ENCODE measurements at places on chromosomes 1 and 21.

DNA sequence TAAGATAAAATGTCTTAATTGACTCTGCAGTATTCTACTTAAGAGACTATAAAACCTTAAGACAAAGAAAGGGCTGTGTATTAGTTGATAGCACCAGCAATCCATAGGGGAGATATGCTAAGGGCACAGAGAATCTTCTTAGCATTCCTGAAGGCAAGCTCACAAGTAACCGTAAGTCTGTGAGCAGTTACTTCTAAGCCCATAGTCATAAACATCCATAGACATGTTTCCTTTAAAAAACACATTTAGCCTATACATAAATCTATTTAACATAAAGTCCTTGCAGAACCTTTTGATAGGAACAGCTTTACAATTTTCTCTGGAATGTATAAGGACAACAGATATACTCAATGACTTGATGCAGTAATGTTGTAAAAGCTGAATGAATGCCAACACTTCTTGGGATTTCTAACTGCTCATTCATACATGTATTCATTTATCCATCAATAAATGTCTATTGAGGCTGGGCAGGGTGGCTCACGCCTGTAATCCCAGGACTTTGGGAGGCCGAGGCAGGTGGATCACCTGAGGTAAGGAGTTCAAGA, 6.3 kb upstream of the ERRFI1 start:
- DNase-seq = no peak

DNA sequence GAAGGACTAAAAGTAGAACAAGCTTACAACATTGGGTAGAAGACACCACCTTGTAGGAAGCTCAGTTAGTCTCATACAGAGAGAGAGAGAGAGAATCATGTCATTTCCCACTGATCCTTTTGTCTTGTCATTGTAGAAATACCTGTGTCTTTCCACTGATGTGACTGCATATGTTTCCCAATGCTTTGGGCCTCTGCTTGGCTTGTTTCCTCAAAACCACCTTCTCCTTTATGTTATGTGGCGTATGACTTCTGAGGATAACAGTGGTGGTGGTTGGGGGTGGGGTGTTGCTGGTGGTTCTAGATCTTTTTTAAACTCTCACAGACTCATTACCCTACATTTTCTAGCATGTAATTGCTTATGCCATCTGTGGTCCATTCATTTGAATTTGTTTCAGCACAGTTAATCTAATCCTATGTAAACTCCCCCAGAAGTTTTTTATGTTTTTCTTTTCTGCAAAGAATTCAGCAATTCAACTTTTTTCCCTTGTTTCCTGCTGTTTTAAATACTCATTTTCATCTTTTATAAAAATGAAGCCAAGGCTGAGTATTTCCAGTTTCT, 9.3 kb downstream of the RGL1 start:
- DNase-seq = no peak

GRCh38 chr1:28067523-28068090, 20.8 kb downstream of the EYA3 start:
- no peak for DNase-seq

DNA sequence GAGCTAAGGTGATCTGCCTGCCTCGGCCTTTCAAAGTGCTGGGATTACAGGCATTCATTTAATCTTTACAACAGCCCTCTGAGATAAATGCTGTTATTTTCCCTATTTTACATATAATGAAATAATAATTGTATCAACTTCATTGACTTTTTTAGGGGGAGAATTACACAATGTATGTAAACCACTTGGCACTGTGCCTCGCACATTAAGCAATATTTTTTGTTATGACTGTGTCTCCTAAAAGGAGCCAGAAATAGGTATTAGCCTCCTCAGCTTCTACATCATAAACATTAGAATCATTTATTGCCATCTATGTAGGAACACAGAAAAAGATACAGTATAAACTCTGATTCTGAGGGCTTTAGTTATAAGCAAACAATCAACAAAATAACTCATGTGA, 1.1 kb upstream of the DNAJC28 start:
- DNase-seq = no peak

DNA sequence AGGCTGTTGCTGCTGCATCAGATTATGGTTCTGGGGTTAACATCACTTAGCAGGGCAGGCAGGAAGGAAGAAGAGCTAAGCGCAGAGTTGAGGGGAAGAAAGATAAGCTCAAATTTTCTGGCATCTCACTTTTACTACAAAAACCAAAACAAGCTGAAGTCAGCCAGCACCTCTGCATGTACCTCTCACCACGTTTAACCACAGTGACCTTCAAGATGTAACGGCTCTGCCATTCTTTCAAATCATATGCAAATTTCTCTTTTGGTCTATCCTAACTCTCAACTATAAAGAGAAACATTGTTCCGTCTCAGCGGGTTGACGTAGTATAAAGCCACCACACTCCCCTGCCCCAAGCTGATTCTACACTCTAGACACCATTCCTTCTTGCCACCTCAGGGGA, 154.4 kb downstream of the OMA1 start:
- DNase-seq = no peak

GRCh38 chr1:1122078-1122811, 6.4 kb upstream of the C1orf159 start:
- DNase-seq = peak; percentile 96

GRCh38 chr1:41268154-41268770, 26.2 kb upstream of the SCMH1 start:
- DNase-seq = peak; percentile 53

GRCh38 chr1:229230893-229231753, 39.8 kb upstream of the RAB4A start:
- no peak for DNase-seq

GRCh38 chr21:35481005-35481404, 431.9 kb upstream of the RUNX1 start:
- DNase-seq = no peak

- DNase-seq = no peak
Observed at GRCh38 chr1:84715342-84716019, 25.2 kb upstream of the SSX2IP start.

GRCh38 chr21:37502947-37503346, 136.4 kb downstream of the DYRK1A start:
- no peak for DNase-seq

- no peak for DNase-seq
Observed at GRCh38 chr1:214187121-214187900, 93.6 kb upstream of the SMYD2 start.

- no peak for DNase-seq
Observed at GRCh38 chr21:44558695-44559094, at the start of gene KRTAP10-3. TSS of gene KRTAP10-3 (minus strand) at chr21:44558795. CDS start at chr21:44558715, 80 bp downstream.

DNA sequence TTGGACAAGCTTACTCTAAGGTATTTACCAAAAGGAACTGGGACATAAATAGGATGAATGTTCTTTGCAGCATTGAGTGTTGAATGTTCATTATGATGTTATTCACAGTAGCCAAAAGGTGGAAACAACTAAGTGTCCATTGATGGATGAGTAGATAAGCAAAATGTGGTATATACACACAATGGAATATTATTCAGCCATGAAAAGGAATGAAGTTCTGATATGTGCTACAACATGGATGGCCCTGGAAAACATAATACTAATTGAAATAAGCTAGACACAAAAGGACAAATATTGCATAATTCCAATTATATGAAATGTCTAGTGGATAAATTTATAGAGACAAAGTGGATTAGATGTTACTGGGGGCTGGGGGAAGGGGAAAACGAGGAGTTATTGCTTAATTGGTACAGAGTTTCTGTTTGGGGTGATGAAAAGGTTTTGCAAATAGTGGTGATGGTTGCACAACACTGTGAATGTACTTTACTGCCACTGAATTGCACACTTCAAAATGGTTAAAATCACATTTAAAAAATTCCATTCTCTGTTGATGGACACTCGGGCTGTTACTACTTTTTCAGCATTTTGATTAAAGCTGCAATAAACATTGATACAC, 2.9 kb downstream of the MTARC1 start:
- no peak for DNase-seq

- no peak for DNase-seq
Observed at GRCh38 chr1:229340496-229340895, 2.4 kb downstream of the CCSAP start.

DNA sequence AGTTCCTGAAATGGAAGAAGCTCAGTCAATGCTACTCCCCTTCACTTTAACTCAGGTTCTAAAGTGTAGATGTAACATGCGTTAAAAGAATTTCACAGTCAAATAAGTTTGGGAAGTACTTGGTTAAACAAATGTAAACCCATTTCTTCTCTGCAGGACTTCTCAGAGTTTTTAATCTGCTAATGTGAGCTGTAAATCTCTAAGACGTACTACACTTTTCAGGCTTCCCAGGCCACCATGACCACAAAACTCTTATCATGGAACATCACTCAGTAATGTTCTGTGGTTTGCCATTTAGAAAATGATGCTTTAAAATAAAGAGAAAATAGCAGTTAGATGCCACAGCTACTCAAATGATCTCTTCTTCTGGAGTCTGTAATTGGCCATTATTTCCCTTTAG, 104.3 kb downstream of the HHIPL2 start:
- DNase-seq = no peak

- peak; percentile 67 for DNase-seq
Observed at GRCh38 chr1:202143768-202144401, 652 bp downstream of the ARL8A start.

DNA sequence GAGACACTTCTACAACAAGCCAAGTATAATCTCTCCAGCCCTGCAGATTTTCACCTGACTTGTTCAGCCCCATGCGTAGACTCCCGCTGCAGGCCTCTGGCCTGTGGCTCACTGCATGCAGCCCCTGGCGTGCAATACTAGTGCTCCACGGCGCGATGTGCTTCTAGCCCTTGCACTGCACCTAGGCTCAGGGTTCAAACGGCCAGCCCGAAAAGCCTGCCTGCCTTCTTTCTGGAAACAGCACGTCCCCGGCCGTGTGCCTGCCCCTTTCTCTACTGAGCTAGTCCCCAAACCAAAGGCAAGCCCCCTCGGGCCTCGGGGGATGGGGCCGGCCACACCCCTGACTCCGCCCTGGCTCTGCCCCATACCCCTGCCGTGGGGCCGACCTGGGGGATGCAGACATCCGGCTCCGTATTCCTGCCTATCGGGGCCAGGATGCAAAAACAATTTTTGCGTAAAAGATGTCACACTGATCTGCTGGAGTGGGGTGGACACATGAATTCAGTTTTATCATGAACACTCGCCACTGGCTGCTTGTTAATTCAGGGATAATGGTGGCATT, 26.3 kb upstream of the TRAPPC10 start:
- DNase-seq = no peak

DNA sequence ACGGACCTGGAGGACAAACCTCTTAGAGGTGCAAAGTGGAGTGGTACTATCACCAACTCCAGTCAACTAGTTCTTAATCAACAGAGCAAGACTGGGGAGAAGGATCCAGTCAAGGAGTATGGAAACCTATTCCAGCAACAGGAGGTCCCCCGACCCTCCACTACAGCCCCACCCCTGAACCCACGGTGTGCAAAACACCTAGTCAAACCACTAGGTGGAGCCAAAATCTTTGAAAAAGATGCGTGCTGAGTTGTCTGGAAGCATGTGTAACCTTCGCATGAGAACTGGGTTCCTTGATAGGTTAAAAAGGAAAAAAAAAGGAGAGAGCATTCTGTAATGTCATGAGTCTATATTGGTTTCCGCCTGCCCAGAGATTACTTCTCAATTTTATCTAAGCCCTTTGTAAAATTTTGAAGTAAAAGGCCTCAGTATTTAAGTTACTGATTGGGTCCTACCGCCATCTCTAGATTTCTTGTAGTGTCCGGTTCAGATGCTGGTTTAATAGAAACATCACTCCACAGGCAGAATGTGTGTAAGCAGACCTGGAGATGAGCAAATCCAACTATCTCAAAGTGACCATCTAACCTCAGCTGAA, 81.9 kb upstream of the HAO2 start:
- DNase-seq = no peak

Measured in GM12892 (cell line).